ENCODE measurements at places on chromosomes 4 and X.

DNA sequence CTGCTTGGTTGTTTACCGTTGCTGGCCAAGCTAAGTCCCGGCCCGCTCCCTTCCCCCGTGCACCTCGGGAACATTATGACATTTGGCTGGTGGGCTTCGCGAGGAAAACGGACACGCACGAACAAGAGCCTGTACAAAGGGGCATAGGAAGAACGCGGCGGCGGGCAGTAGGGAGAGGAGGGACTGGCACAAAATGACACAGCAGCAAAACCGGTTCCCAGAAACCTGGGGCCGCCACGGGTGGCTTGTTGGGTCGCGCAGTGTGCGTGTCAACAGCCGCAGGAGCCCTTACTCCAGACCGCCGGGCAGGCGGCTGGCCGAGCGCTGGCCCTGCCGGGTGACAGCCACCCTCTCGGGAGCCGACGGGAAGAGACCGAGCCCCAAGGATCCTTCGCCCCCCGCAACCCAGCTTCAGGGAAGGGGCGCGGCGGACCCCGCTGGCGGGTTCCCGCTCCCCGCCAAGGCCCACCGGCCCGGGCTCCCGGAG lies 1.6 kb upstream of the LIN54 start:
- DNase-seq = no peak

DNA sequence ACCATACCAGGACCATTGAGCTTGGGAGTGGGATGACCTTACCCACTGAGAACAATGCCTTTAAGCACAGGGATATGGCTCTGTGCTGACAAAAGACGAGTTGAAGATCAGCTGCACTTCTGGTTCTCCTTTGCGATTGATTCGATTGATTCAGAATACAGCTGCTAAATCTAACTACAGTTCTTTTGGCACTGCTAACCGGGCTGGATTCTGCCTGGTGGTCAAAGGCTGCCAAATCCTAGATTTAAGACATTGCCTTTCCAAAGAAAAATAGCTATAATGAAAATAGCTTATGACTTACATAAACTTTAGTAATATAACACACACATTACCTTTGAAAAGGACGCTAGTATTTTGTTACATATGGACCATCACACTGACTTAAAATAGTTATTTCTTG lies 18.3 kb downstream of the RAP2C start:
- no peak for DNase-seq

GRCh38 chr4:186808630-186809018 lies 85.0 kb upstream of the FAT1 start:
- DNase-seq = no peak

GRCh38 chr4:46425775-46426400 lies 36.0 kb upstream of the GABRA2 start:
- DNase-seq = no peak

GRCh38 chr4:78645853-78646757 lies 94.5 kb downstream of the ANXA3 start:
- DNase-seq = no peak

- peak; percentile 49 for DNase-seq
These were observed 219.6 kb downstream of the PTTG2 start for GRCh38 chr4:38179690-38180377.

GRCh38 chrX:43644124-43644701 lies 11.9 kb upstream of the MAOA start:
- no peak for DNase-seq

- no peak for DNase-seq
These were observed 14.1 kb upstream of the TENM3 start for GRCh38 chr4:182228991-182229577.

DNA sequence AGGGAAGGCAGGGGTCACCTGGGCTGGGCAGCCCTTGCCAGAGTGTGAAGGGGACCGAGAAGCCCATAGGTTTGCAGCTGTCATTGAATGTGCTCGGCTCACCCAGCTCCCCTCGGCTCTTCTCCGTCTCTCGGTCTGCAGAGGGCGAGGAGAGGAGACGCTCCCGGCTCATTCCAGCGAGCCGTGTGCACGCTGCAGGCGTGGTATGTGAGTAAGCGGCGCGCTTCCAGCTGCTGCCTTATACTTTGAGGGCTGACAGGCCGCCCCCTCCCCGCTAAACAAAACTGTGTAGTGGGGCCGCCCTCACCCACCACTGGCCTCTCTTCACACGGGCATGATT lies 23.0 kb upstream of the BCORL1 start:
- no peak for DNase-seq

GRCh38 chrX:23765868-23766267 lies 17.1 kb upstream of the SAT1 start:
- no peak for DNase-seq

- DNase-seq = peak; percentile 56
These were observed 543 bp downstream of the ELF2 start for GRCh38 chr4:139176302-139177048.
